IPS-NIHi11 (cell line): ENCODE measurements at places on chromosomes 2 and 18.

DNA sequence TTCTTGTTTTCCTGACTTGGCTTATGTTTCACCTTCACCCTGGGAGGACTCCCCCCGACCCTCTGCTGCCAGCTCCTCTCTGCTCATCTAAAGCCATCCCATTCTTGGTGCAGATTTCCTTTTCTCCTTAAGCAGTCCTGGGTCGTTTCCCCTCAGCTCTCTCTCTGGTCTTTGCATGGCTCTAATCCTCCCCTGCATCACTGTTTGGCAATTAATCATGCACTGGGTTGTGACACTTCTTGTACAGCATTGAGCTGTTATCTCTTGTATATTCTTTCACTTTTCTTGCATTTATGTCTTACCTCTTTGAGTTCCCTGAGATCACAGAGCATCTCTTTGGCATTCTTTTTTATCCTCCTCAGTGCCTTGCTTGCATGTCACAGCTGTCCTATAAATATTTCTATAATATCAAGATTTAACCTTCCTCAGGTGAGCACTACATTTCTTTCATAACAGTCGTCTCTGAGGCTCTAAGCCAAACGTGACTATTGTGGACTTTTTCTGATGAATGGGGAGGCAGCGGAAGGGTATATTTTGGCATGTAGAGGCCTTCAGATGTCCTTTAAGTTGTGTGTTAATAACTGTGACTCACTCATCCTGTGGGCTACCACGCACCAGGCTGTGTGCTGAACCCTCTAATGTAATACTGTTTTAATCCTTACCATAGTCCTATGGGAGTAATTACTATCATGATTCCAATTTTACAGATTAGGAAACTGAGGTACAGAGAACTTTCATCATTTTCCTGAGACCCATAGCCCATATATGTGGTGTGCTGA, 507.5 kb downstream of the SLC4A3 start:
- DNase-seq = no peak

DNA sequence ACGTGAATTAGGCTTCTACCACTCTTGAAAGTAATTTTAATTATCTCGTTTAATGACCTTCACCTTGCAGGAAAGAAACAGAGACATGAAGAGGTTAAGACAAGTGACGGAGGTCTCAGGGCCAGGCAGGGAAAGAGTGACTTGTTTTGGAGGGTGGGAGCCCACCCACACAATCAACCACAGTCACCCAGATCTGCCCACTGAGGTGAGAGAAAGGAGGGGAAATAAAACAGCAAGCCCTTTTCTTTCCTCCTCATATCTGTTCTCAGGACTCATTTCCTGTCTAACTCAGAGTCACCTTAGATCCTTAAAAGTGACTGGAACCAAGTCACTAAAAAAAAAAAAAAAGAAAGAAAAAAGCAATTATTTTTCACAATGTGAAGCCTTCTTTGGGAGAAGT, 26.8 kb downstream of the ATP8B1 start:
- DNase-seq = no peak

- DNase-seq = no peak
Observed at GRCh38 chr2:82124629-82125028, 1820.1 kb upstream of the LRRTM1 start.

DNA sequence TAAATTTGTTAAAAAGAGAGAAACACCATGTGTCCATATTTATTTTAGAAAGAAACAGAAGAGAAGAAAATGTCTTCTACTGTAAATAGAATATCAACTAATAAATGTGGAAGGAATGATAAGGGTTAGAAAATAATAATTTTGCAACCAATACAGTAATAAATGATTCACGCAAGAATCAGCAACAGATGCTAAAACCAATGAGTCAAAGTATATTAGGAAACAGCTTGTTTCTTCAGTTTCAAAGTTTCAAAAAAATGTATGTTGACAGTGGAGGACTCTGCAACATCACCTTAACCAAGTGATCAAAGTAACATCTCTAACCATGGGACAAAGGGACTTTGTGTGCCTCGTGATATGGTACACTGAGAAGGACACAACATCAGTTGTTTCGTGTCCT, 147.0 kb downstream of the TWIST2 start:
- no peak for DNase-seq
